ENCODE measurements at places on chromosomes 3 and 15. TPM values are rescaled to one million over a fixed set of nuclear protein-coding genes. Genes with fewer than 3 reads are reported as not detected.

DNA sequence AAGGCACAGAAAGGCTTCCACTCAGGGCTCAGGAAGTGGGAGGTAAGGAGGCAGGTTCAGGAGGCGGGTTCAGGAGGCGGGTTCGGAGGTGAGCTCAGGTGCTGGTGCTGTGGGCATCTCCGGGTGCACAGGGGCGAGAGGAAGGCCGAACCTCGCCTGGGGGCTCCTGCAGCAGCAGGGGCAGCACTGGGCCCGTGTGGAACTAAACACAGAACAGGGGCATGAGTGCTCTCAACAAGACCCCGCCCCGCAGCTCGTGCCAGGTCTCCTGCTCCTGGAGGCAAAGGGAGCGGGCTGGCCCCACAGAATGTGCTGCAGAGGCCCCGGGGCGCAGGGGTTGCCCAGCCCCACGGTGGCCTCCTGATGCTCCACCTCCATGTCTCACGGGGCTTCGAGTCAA, 13.7 kb downstream of the ZDHHC19 start:
- no peak overlapping the region for H3K27ac ChIP-seq
- no peaks in the 10 kb centered on the region for H3K27me3 ChIP-seq
- H3K36me3 ChIP-seq: no peaks in the 10 kb centered on the region
- no peak overlapping the region for H3K4me3 ChIP-seq

The IL1RAP gene
- 5.3 TPM for total RNA-seq

The TICRR gene
- 0.07 TPM for total RNA-seq

The SPTSSB gene
- not detected for total RNA-seq

The TGM4 gene
- not detected for total RNA-seq

- no peaks in the 10 kb centered on the region for H3K36me3 ChIP-seq
- no peak overlapping the region for H3K27ac ChIP-seq
- no peaks in the 10 kb centered on the region for H3K27me3 ChIP-seq
- H3K4me3 ChIP-seq: no peak overlapping the region
Measured at GRCh38 chr3:72448375-72448823, 399.8 kb downstream of the SHQ1 start.

GRCh38 chr3:86801921-86802320, 189.0 kb downstream of the VGLL3 start:
- no peaks in the 10 kb centered on the region for H3K27me3 ChIP-seq
- no peak overlapping the region for H3K4me3 ChIP-seq
- H3K36me3 ChIP-seq: no peaks in the 10 kb centered on the region

The LEKR1 gene
- total RNA-seq: 1.0 TPM

GRCh38 chr3:18648159-18648558, 223.0 kb upstream of the SATB1 start:
- DNase-seq: no peak
- H3K4me1 ChIP-seq: no peaks in the 10 kb centered on the region
- H3K4me3 ChIP-seq: no peak overlapping the region
- no peak overlapping the region for H3K27ac ChIP-seq

DNA sequence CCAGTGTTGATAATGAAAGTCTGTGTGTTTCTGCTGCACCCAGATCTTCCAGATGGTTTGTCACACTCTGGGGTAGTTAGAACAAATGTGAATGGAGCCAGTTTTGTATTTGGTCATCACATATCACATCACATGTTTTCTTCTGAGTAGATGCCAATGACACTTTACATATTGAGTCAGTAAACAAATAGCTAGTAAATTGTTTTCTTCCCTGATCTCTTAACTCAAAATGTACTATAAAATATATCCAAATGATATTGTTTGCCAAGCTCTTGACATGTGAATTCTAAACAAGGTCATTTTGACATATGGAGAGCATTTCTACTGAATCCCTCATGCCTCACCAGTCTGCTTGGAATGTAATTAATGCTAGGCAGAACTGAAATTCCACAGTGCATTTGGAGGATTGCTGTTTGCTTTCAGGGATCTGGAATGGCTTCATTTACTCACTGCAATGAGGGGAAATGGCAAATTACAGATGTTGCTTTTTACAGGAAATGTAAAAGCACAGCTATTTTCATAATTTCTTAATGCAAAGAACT, 45.0 kb downstream of the PDHB start:
- peaks cover 42% of the 10 kb centered on the region for H3K4me1 ChIP-seq
- no peak overlapping the region for H3K4me3 ChIP-seq
- H3K27ac ChIP-seq: peak overlapping the region; percentile 61
- no peak for DNase-seq

The NEK10 gene
- total RNA-seq: 6.4 TPM

GRCh38 chr3:139416275-139416674, 26.8 kb upstream of the COPB2 start:
- no peak overlapping the region for H3K27ac ChIP-seq
- no peaks in the 10 kb centered on the region for H3K36me3 ChIP-seq
- H3K4me3 ChIP-seq: no peak overlapping the region
- no peak for DNase-seq
- H3K4me1 ChIP-seq: no peaks in the 10 kb centered on the region

The SLC6A1 gene
- total RNA-seq: 1.2 TPM

GRCh38 chr15:72195101-72195511, 2.5 kb downstream of the GRAMD2A start:
- DNase-seq: no peak
- H3K4me1 ChIP-seq: peaks cover 3% of the 10 kb centered on the region
- H3K27me3 ChIP-seq: peaks cover 11% of the 10 kb centered on the region
- no peak overlapping the region for H3K27ac ChIP-seq

DNA sequence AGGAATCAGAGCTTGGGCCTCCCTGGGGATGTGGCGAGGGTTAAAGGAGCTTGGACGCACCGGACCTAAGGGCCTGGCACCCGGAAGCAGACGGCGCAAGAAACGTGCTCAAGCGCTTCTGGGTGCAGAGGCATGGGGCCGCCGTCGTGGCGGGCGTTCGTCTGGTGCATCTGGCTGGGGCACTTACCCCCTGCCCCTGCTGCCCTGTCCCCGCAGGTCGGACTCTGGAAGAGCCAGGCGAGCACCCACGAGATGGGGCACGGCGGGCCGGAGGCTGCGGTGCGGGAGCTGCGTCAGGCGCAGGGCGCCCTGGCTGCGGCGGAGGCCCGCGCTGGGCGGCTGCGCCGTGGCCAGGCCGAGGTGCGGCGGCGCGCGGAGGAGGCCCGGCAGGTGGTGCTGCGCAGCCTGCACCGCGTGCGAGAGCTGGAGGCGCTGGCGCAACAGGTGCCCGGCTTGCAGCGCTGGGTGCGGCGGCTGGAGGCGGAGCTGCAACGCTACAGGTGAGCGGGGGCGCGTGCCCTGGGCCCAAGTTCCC, 2.5 kb downstream of the EFCC1 start:
- H3K27ac ChIP-seq: no peak overlapping the region
- H3K36me3 ChIP-seq: no peaks in the 10 kb centered on the region
- H3K4me3 ChIP-seq: peak overlapping the region; percentile 81
- H3K27me3 ChIP-seq: peaks cover 29% of the 10 kb centered on the region

- H3K4me3 ChIP-seq: no peak overlapping the region
- peak; percentile 52 for DNase-seq
- H3K36me3 ChIP-seq: no peaks in the 10 kb centered on the region
- H3K27ac ChIP-seq: no peak overlapping the region
Measured at GRCh38 chr15:100216182-100216581, 125.6 kb downstream of the ADAMTS17 start.

DNA sequence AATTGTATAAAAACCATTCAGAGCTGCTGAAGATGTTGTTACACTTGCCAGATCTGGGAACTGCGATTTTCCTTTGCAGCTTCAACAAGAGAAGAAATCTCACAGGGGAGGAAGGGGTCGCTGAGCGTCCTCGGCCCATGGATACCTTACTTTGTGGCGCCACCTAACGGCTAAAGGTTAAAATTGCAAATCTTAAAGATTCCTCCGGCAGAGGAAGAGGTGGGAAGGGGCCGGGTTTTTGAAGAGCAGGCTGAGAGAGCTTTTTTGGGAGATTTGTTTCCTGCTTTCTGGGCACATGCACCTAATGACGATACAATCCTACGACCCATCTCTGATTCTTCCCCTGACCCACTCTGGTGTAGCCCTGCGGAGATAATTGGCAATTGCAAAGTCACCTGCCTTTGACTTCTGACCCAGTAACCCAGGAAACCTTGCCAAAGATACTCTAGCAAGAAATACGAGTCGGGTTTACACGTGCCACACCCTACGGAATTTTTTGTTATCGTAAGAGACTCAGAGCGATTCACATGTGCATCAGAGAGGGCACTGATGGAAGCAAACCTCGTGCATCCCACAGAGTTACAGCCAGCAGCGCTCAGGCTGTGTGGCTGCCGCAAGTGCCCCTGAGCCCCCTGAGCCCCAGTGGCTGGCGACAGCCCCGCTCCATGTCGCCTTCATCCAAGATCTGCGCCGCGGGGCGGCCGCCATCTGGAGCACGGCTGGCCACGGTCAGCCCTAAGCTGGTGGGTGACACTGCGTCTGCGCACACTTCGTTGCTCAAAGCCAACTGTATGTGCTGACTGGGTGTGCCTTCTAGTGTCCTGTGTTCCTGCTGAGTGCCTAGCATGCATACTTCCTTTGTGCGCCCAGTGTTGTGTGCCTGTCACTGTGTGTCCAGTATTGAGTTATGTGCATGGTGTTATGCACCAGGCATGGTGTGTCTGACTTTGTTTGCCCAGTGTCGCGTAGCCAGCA, 55.2 kb upstream of the CHRNA7 start:
- no peak overlapping the region for H3K4me3 ChIP-seq
- peaks cover 34% of the 10 kb centered on the region for H3K27me3 ChIP-seq
- H3K36me3 ChIP-seq: no peaks in the 10 kb centered on the region
- no peak overlapping the region for H3K27ac ChIP-seq
- DNase-seq: no peak

The ARGFX gene
- total RNA-seq: not detected

The TUSC7 gene
- not detected for total RNA-seq

- peak; percentile 46 for DNase-seq
- H3K36me3 ChIP-seq: no peaks in the 10 kb centered on the region
- H3K4me3 ChIP-seq: no peak overlapping the region
- H3K27ac ChIP-seq: no peak overlapping the region
- peaks cover 11% of the 10 kb centered on the region for H3K27me3 ChIP-seq
Measured at GRCh38 chr15:100338971-100339444, 2.8 kb downstream of the ADAMTS17 start.

DNA sequence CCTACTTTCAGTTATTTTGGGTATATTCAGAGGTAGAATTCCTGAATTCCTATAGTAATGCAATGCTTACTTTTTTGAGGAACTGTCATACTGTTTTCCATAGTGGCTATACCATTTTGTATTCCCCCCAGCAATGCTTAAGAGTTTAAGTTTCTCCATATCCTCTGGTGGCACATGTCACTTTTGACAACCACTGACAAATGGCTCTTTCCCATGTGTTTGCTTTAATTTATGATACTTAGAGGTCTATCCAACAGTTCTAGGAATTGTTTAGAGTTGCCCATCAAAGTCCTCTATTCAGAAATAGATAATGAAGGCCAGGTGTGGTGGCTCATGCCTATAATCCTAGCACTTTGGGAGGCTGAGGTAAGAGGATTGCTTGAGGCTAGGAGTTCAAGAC, 128.9 kb upstream of the CFAP20DC start:
- H3K27me3 ChIP-seq: no peaks in the 10 kb centered on the region
- no peak overlapping the region for H3K4me3 ChIP-seq
- H3K27ac ChIP-seq: no peak overlapping the region
- H3K4me1 ChIP-seq: no peaks in the 10 kb centered on the region

The ISL2 gene
- total RNA-seq: not detected

DNA sequence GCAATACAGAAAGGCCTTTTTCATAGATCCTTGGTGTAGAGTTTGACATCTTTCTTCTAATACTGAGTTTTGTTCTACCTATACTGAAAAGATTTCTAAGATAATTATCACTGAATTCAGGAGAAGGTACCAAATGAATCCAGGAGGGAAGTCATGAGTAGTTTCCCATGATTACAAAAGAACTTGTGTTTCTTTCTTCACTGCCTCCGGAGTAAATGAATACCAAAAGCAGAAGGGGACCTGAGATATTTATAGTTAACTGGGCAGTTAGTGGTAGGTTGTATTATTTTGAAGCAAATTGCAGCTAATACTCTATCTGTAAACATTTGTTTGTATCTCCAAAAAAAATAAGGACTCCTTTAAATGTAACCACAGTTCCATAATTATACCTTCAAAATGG, 175.4 kb downstream of the SUCNR1 start:
- H3K4me1 ChIP-seq: no peaks in the 10 kb centered on the region
- H3K27ac ChIP-seq: no peak overlapping the region
- no peak overlapping the region for H3K4me3 ChIP-seq
- DNase-seq: no peak

DNA sequence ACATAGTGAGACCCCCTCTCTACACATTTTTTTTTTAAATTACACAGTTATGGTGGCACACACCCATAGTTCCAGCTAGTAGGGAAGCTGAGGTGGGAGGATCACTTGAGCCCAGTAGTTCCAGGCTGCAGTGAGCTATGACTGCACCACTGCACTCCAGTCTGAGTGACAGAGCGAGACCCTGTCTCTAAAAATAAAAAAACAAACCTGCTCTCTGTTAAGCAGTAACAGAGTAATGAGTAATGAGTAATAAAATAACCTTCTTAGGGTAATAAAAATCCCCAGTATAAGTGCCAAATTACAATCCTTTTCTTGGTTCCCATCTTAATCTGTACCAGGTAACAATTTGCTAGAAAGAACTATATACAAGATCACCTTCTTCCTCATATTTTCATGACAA, 65.9 kb upstream of the PLXND1 start:
- peaks cover 35% of the 10 kb centered on the region for H3K4me1 ChIP-seq
- no peaks in the 10 kb centered on the region for H3K27me3 ChIP-seq
- no peak overlapping the region for H3K27ac ChIP-seq
- no peak for DNase-seq

The UTS2B gene
- total RNA-seq: not detected

DNA sequence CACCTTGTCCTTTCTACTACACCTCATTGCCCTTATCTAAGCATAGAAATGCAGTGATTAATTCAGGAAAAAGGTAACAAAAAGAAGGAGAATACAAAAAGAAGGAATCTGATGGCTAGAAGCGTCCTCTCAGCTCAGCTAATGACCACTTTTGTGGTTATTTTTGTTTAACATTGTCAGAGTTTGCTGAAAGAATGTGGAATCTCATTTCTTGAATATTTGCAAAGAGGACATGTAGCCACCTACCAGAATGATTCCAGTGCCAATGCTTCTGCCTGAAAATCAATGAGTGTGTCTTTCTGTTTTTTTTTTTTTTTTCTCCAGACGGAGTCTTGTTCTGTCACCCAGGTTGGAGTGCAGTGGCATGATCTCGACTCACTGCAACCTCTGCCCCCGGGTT, 24.5 kb downstream of the NANOGP8 start:
- no peaks in the 10 kb centered on the region for H3K27me3 ChIP-seq
- no peak overlapping the region for H3K4me3 ChIP-seq
- no peak for DNase-seq
- no peaks in the 10 kb centered on the region for H3K4me1 ChIP-seq
- H3K27ac ChIP-seq: no peak overlapping the region
- no peaks in the 10 kb centered on the region for H3K36me3 ChIP-seq

The PPP1R14D gene
- not detected for total RNA-seq

- H3K27me3 ChIP-seq: no peaks in the 10 kb centered on the region
- peak overlapping the region; percentile 57 for H3K27ac ChIP-seq
- no peaks in the 10 kb centered on the region for H3K36me3 ChIP-seq
- peaks cover 35% of the 10 kb centered on the region for H3K4me1 ChIP-seq
- no peak for DNase-seq
Measured at GRCh38 chr3:29695201-29695600, 414.3 kb downstream of the RBMS3 start.

- no peak for DNase-seq
- peaks cover 22% of the 10 kb centered on the region for H3K36me3 ChIP-seq
- H3K4me3 ChIP-seq: no peak overlapping the region
- no peaks in the 10 kb centered on the region for H3K27me3 ChIP-seq
Measured at GRCh38 chr3:111190518-111190917, 118.9 kb downstream of the NECTIN3 start.

Measured in heart left ventricle (tissue), 16 donors.